HEK293T (cell line): ENCODE measurements at places on chromosomes 1 and 21.

DNA sequence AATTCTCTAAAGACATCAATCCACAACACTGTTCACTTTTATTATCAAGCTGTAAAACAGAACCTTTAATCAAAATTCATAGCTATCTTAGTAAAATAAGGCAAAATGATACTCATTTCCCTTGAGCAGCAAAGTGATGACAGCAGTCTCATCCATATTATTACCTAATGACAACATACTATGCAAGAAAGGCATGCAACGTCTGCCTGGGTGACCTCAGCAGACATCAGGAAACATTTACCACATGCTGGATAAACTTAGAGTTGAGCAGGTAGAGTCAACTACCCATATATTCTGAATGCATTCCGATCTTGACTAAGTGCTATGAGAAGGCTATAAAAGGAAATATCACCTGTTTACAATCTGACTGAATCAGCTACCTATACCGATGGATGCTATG lies 145.1 kb downstream of the SIPA1L2 start:
- DNase-seq: no peak

GRCh38 chr1:175512637-175513412 lies 230.6 kb downstream of the TNR start:
- DNase-seq: no peak

GRCh38 chr1:116679828-116680628 lies 12.5 kb upstream of the IGSF3 start:
- DNase-seq: no peak

DNA sequence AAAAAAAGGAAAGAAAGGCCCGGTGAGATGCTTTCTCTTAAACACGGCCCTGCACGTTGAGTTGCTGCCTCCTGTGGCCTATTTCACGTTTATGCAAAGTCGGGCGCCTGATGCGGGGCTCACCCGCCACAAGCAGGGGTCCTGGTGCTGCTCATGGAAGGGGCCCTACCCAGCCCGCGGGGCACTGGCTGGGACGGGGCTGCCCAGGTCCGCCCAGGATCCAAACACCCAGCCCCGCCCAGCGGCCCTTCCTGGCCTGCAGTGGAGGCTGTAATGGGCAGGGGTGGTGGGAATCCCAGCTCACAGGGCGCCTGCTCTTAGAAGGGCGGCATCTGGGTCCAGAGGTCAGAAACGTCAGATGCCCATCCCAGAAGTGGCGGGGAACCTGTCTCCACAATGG lies 1.6 kb downstream of the COL6A2 start:
- DNase-seq: no peak

DNA sequence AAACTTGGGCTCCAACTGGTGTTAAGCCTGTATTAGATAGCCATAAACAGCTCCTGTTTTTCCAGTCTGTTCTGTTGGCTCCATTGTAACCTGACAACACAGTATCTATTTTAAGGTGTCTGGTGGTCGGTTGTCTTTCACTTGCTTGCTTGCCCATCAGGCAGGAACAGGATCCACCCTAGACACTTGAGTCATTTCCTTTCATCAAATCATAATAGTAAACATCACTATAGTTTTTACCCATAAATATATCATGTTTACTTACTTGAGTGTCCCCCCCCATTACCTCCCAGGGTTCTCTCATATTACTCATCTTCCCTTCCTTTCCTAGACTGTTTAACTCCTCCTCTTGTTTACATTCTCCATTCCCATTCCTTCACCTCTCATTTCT lies 2.9 kb downstream of the DDI2 start:
- DNase-seq: no peak

- DNase-seq: no peak
Observed at GRCh38 chr1:212667223-212668139, 32.2 kb downstream of the BATF3 start.

- DNase-seq: no peak
Observed at GRCh38 chr1:1599935-1600860, at the start of gene FNDC10. Gene FNDC10, minus strand, starts transcription at chr1:1600135. Its CDS starts 120 bp downstream, at chr1:1600015.

GRCh38 chr1:119396982-119397381 lies 18.0 kb upstream of the HSD3B2 start:
- no peak for DNase-seq

DNA sequence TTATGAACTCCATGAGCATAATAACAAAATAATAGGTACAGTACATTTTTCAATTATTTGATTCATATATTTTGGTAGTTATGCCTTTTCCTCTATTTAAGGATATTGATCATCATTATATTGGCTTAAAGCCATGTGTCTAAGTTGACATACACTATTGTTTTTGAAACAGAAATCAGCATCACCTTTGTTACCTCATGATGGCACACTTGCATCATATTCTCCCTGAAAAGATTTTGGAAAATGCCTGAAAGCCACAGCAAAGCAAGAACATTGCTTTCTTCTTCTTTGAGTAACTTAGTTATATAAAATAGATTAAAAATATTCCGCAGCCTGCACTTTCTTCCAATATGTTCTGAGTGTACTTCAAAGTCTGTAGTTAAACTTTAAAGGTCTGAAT lies 33.3 kb downstream of the TMPRSS15 start:
- DNase-seq: no peak

DNA sequence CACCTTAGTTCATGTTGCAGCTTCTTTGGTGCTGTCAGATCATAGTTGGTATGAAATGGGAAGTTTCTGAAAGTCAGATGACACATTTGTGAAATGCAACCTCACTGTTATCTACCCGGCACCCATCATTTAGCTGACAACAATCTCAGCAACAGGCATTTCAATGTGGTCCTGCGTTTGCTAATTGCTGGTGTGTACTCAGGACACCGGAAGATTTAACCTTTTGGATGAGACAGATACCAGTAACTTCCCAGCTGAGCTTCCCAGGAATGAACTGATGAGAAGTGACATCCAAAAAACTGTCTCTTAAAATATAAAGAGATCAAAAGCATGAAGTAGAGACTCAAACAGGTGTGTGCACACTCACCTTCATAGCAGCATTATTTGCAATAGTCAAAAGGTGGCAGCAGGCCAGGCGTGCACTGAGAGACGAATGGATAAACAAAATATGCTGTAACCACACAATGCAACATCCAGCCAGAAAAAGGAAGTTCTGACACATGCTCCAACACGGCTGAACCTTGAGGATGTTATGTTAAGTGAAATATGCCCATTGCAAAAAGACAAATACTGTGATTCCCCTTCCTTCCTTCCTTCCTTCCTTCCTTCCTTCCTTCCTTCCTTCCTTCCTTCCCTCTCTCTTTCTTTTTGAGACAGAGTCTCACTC lies 7.9 kb upstream of the CLDN14 start:
- no peak for DNase-seq

GRCh38 chr1:234484991-234485739 lies 6.2 kb upstream of the TARBP1 start:
- no peak for DNase-seq

- no peak for DNase-seq
Observed at GRCh38 chr1:167328816-167329483, 108.3 kb downstream of the POU2F1 start.

- DNase-seq: peak; percentile 39
Observed at GRCh38 chr21:36134803-36135390, at the start of gene CBR3. Gene CBR3, plus strand, starts transcription at chr21:36135079. Its CDS starts 114 bp downstream, at chr21:36135193.

DNA sequence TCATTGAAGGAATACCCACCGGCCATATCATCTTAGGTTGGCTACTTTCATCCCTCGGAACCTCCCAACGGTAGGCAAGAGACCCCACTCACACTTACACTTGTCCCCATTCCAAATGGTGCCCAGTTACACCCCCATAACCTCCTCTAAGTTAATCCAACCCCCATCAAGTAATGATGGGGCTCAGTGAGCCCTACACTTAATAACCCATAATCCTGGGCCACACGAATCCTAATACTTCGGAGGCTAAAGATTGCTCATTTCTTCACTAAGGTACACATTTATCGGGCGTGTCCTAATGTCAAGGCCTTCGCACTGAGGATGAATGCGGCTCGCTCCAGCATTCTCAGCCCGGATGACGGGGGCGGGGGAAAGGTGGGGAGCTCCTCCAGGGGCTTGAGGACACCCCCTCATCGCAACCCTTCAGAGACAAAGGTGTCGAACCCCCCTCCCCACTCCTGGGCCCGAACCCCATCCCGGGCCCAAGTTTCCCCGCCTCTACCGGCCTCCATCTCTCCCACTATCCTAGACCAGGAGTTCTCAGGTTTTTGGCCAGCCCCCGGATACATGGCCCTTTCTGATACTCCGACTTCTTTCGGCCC lies 435 bp downstream of the ILF2 start:
- DNase-seq: no peak

GRCh38 chr1:160734301-160734700 lies 4.7 kb upstream of the SLAMF7 start:
- no peak for DNase-seq

GRCh38 chr1:16926491-16927073 lies 4.9 kb downstream of the CROCC start:
- DNase-seq: no peak

DNA sequence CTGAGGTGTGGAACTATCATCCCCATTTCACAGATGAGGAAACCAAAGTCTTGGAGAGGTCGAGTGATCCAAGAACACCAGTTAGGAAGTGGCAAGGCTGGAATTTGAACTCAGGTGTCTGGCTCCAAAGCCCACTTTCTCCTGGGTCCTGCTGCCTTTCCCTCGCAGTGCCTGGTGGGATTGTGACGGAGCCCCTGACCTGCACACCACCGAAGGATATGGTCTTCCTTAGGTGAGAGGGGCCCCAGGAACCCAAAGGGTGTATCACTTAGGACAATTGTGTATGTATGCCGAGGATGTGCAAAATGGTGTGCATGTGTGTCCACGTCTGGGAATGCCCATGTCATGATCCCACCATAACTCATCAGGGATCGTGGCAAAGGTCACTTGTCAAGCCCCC lies 392.7 kb downstream of the MATN1 start:
- no peak for DNase-seq

- DNase-seq: no peak
Observed at GRCh38 chr1:11730429-11730891, 5.5 kb upstream of the AGTRAP start.

DNA sequence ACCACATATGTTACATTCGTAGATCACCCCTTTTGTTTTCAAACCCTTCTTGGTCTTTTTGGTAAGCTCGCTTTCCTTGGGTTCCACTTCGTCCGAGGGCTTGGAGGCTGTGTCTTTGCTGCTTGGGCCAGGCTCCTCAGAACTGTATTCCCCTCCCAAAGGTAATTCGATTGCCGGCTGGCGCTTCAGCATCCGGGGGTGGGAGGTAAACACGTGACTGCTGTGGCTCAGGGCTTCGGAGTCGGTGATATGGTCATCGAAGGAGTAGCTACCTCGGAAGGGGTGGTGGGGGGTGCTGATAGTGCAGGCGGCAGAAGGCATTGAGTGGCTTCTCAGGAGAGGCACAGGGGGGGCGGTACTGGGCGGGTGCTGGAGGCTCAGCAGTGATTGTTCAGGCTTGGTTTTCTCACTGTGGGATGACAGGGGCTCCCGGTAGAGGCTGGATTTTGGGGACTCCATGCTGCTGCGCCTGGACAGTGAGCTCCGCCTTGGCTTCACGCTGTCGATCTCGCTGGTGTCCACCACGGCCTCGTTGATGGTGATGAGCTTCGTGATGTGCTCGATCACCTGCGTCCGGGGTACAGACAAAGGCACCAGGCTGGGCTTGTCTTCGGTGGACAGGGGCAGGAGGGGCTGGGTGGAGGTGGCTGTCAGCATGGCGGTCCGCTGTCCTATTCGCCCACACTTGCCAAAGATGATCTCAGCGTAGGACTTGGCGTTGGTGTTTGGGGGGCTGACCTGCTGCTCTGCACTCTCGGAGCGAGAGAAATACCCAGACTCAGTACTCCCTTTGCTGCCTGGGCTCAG lies 98.6 kb upstream of the EDN2 start:
- no peak for DNase-seq

DNA sequence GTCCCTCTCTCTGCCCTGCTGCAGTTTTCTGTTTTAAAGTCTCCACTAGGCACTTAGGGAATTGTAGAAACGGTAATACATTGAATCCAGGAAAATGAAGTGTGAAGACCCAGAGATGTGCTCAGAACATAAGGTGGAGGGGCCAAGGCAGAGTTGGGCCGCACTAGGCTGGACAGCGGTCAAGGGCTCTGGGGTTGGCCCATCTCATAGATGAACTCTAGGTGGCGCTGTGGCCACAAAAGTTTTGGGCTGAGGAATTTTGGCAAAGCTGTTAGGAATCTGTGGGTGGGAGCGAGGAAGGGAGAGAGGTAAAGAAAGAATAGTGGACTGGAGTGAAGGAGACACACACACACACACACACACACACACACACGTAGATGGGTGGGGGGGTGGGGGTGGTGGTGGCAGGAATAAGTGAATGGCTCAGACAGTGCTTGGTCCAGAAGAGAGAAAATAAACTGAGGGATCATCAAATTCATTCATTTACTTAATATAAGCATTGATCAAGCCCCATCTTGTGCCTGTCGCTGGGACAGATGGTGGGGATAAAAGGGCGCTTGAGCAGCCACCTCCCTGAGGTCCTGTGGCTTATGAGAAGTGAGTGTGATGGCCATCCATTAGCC lies 258.5 kb downstream of the TRABD2B start:
- DNase-seq: peak; percentile 76

- no peak for DNase-seq
Observed at GRCh38 chr1:99590578-99591209, 55.2 kb upstream of the PALMD start.

DNA sequence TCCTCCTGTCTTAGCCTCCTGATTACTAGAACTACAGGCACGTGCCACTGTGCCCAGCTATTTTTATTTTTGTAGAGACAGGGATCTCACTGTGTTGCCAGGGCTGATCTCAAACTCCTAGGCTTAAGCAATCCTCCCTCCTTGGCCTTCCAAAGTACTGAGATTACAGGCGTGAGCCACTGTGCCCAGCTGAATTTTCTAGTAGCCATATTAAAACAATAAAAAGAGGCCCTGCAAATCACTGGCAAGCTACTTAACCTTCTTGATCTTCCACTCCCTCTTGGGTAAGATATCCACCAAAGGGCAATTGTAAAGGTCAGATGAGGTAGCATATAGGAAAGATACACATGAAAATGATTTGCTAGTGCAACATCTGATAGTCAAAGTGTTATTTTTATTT lies 65.6 kb upstream of the SRSF10 start:
- DNase-seq: no peak

- DNase-seq: peak; percentile 73
Observed at GRCh38 chr1:216600730-216601609, 122.3 kb downstream of the ESRRG start.

- no peak for DNase-seq
Observed at GRCh38 chr1:224745924-224746323, 129.8 kb downstream of the CNIH3 start.

DNA sequence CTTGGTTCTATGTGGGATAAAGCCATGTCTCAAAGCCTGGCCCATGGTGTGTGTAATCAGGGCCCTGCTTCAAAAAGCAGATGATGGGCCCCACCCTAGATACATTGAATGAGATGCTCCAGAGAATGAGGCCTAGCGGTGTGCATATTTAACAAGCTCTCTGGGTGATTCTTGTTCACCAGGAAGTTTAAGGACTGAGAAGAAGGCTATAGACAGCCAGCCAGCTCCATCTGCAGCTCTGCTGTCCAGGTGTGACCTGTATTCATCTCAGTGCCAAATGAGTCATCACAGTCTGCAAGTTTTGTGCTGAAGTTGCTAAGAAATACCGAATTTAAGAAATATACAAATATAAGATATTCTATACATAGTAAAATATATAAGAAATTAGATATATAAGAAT lies 182.0 kb upstream of the RUNX1 start:
- no peak for DNase-seq
